ENCODE measurements at places on chromosomes 4 and X. TPM values are rescaled to one million over a fixed set of nuclear protein-coding genes. Genes with fewer than 3 reads are reported as not detected.

DNA sequence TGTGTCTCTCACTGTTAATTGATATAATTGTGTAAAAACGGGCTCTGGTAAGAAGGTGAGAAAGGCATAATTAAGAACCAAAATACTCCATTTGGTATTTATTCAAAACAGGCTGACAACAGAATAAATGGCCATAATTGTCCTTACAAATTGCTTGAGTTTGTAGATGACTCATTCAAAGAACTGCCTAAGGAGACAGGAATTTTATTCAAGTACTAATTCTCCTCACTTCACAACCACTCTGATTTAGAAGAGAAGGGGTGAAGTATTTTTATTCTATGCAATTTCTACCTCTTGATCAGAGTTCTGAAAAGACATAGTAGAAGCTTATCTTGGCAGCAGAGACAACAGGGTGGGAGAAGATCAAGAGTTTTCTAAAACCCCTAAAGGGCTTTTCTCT is 43.1 kb downstream of the ATP11C start:
- no peak overlapping the region for H3K27ac ChIP-seq
- H3K36me3 ChIP-seq, result no peaks in the 10 kb centered on the region
- H3K4me3 ChIP-seq, result no peak overlapping the region
- no peaks in the 10 kb centered on the region for H3K27me3 ChIP-seq

GRCh38 chrX:72477781-72478181 is 94.9 kb downstream of the HDAC8 start:
- no peak overlapping the region for H3K4me3 ChIP-seq
- H3K27ac ChIP-seq, result no peak overlapping the region
- no peaks in the 10 kb centered on the region for H3K27me3 ChIP-seq
- no peak for DNase-seq
- H3K4me1 ChIP-seq, result no peaks in the 10 kb centered on the region
- H3K36me3 ChIP-seq, result no peaks in the 10 kb centered on the region

Gene SSX4
- not detected for total RNA-seq

Gene TET2
- 17.9 TPM for total RNA-seq
